ENCODE measurements at places on chromosomes 7 and 10.

DNA sequence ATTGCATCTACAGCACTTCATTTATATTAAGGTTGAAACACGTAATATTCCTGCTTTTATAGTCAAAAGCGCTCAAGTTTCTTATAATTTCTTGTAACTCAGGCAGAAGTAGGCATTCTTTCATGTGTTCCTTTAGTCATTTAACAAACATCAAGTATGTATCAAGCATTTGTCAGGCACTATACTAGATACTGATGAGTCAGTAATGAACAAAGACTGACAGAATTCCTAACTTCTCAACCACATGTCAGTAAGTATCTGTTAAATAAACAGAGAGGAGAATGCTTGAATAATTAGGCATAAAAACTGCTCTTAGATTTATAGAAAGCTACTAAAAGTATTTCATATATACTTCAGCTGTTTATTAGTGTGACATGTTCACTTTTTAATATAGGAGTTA, 9.9 kb downstream of the CRPPA start:
- no peak for DNase-seq

GRCh38 chr7:99155211-99155610, 11.3 kb upstream of the SMURF1 start:
- no peak for DNase-seq

DNA sequence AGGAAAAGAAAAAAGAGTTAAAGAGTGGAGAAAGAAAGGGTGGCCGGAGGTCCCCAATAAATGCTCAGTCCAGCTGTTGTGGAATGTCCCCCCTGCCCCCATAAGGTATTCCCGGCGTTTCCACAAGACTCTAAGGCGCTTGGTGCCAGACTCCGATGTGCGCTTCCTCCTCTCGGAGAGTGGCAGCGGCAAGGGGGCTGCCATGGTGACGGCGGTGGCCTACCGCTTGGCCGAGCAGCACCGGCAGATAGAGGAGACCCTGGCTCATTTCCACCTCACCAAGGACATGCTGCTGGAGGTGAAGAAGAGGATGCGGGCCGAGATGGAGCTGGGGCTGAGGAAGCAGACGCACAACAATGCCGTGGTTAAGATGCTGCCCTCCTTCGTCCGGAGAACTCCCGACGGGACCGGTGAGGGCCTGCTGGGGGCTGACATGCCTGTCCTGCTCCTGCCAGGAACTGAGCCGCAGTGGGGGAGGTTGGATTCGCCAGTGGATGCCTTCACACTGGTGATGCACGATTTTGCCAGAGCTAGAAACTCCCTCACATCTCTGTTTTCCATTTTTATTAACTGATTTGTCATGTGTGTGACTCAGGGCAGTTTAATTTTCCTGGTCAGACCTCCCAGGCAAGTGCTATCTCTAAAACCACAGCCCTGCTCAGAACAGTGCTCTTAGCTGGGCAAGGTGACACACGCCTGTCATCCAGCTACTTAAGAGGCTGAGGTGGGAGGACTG, 34.2 kb downstream of the TACR2 start:
- DNase-seq: no peak

- no peak for DNase-seq
Measured at GRCh38 chr7:141889321-141889720, 26.9 kb upstream of the OR9A4 start.

DNA sequence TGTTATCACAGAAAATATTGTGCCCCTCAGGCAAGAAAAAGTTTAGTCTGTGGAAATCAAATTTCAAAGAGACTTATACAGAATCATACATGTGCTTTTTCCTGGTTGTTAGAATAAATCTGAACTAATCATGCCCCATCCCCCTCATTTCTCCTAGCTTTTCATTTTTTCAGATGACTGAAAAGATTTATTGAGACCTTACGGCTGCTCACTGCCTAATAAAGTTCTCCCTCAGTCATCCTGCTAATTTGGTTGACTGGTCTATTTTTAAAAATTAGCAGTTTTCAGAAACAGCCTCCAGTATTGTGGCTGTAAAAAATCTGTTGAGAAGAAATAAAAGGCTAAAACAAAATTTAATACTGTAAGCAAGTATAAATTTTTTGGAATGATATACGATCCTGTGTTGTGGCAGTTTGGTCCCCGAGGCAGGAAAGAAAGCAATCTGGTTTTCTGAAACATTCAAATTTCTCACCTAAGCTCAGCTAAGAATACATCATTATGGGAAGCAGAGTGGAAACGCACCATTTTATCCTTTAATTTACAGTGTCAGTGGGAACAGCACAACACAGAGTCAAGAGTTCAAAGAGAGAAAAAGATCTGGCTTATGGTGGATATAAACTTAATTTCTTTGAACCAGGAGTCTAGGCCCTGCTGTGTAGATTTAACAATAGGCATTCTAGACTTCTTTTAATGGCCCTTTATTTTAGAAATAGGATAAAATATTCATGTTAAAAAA, 144.4 kb downstream of the KCND2 start:
- DNase-seq: no peak

DNA sequence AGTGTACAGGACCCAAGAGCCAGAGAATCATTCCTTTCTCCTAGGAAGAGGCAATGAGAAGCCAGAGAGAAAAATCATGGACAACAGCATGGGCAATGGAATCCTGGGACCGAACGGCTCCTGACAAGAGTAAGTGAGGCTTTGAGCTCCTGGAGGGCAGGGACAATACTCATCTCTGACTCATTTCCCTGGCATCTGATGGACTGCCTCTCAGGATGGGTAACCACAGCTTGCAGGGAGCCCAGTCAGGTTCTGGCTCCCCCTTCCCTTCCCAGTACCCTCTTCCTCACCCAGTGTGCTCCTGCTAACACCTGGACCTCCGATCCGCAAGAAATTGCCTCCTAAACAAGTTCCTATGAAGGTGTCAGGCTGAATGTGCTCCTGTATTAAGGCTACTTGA, 51.2 kb upstream of the SORCS3 start:
- no peak for DNase-seq

DNA sequence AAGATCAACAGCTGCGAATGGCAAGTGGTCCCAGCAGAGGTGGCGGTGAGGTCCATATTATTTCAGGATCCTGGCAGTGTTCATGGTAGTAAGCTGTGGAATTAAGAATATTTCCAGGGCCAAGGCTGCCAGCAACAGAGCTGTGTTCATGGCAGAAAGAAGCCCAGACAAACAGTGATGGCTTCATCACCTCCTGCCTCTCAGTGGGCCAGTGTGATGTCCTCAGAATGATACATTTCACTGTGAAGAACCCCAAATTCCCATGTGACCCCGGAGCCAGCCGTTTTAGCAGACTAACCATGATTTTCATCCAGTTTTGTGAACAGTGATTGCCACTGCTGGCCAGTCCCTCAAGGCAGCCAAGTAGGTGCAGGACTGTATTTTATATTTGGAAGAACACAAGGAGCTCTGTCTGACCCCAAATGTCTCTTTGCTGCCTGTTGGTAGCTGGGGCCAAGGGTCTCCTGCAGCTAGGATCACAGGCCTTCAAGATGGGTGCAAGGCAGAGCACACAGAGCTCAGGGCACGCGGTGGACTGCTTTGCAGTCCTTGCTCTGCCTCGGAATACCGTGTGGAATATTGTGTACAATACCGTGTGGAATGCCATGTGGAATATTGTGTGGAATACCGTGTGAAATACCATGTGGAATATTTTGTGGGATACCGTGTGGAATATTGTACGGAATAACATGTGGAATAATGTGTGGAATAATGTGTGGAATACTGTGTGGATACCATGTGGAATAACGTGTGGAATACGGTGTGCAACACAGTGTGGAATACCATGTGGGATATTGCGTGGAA, 132.3 kb upstream of the CHST15 start:
- no peak for DNase-seq

- no peak for DNase-seq
Measured at GRCh38 chr10:12897278-12897677, 104.2 kb downstream of the CCDC3 start.

- DNase-seq: no peak
Measured at GRCh38 chr10:72263613-72264241, 10.0 kb upstream of the DDIT4 start.

DNA sequence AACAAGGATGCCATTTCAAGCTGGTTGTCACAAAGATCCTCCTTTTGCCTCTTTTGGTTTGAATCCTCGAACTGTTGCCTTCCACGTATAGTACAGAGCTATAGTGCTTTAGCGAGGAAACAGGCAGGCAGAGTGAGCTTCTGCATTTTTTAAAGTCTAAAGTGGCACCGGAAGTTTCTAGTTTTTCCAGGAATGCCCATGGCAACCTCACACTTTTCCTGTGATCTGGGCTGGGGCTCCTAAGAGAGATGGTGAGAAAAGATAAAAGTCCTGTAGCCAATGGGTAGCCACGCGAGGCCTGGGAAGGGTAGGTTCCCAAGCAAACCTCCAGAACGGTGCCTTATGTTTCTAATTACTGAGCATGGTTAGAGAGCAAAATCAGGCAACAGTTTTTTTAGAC, 76.7 kb downstream of the CALD1 start:
- DNase-seq: no peak

- no peak for DNase-seq
Measured at GRCh38 chr7:44748948-44749731, 493 bp downstream of the ZMIZ2 start.

DNA sequence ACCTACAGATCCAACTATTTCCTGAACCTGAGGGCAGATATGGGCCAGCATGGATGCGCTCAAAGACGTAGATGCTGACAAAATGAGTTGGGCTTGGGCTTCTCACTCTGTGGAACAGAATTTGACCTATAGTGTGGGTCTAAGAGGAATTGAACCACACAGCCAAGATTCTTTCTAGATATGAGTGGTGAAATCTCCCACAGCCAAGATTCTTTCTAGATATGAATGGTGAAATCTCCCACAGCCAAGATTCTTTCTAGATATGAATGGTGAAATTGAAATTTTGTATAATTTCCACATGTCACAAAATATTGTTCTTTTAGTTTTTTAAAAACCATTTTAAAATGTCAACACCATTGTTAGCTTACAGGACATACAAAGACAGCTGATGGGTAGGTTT, 215.4 kb upstream of the LRGUK start:
- no peak for DNase-seq

DNA sequence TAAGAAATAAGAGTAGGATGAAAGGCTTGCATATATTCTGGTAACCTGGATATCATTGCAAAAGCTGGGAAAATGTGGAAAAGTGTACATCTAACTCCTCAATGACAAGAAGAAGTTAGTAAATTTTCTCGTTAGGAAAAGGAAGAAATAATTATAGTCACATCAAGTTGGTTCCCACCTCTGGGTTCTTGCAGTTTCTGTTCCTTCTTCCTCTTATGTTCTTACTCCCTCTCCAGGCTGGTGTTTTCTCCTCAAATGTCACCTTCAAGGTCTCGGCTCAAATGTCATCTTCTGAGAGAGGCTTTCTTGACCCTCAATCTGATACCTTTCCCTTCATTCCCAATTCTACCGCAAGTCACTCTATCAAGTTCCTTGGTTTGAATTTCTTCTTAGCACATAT, 64.4 kb downstream of the ENTPD1 start:
- no peak for DNase-seq

GRCh38 chr7:95951531-95951930, 179.2 kb downstream of the DYNC1I1 start:
- DNase-seq: no peak

DNA sequence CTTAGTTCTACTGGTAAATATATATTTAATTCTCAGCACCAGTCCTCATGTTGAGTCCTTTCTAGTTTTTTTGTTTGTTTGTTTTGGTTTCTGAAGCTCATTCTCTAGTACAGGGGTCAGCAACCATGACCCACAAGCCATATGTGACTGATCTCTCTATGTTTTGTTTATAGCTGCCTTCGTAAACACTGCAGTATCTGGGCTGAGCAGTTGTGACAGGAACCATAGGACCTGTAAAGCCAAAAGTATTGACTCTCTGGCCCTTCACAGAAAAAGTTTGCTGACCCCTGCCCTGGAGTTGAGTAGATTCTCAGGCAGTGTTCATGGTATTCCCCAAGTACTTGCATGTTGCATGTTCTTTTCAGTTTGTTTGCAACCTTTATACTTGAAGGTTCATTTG, 20.8 kb downstream of the NET1 start:
- DNase-seq: no peak

DNA sequence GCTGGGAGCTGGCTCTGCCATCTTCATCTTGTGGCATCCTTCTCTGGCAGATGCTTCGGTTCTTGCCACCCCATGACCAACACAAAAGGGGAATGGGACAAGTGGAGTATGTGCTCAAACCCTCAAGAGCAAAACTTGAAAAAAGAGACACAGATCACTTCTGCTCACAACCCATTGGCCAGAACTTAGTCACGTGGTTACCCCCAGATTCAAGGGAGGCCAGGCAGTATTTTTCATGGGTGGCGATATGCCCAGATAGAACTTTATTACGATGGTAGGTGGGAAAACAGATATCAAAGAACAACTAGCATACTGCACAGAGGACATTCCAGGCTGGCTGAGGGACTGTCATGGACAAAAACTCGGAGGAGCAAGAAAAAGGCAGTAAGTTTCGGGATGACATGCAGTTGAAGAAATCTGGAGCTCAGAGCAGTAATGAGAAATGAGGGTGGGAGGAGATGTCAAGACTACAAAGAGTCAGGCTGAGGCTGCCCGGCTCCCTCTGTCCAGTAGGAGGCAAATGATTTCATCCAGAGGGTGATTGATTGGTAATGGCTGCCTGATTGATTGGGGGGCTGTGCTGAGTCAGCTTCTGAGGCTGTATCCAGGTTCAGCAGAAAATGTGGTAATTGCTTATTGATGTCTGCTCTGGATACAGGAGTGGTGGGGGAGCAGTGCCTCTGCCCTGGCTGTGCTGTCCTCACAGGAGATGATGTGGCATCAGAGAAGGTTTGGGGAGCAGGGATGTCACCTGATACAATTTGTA, 25.3 kb downstream of the COL13A1 start:
- no peak for DNase-seq

DNA sequence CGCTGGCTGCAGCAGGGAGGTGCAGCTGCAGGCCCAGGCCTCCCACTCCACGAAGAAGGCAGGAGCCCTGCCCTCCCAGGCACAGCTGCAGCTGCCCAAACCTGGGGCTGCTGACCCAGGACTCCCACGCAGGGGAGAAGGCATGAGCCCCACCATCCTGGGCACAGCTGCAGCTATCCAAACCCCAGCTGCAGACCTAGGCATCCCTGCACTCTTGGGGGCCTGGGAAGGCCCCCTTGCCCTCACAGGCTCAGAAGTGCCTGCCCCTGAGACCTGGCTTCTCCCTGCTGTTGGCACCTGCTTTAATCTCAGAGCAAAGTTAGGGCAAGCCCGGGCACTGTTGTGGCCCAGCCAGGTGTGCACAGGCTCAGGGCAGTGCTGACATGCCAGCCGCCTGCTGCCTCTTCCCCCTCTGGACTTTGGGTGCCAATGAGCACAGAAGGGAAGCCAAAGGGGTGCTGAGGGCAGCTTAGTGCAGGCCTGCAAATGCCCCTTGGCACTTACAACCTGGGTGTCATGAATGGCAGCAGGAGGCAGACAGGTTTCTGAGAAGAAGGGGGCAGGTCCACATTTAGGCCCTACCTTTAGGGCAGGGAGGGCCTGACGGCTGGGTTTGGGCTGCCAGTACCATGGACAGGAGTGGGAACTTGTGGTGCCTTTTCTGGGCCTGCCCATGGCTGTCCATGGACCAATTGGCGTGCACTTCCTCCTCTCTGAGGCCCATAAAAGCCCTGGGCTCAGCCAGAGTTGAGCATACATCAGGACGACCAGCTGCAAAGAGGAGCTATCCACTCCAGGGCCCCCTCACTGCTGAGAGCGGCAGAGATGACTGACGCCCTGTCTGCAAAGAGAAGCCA, 31.1 kb downstream of the CRTAC1 start:
- no peak for DNase-seq

- no peak for DNase-seq
Measured at GRCh38 chr7:90165724-90166123, 11.5 kb downstream of the STEAP1 start.

GRCh38 chr10:45241865-45242520, 73.4 kb downstream of the OR13A1 start:
- DNase-seq: no peak

- no peak for DNase-seq
Measured at GRCh38 chr7:29486191-29486700, 77.4 kb upstream of the PRR15 start.

Data from stimulated activated CD8-positive, alpha-beta memory T cell treated with anti-CD3 and anti-CD28 coated beads, Interleukin-7, amount 100 ng/mL, for 24 hours (primary cell).